Adrenal gland (tissue), 19 donors: ENCODE measurements at places on chromosomes 3 and 15.

- DNase-seq = peak; percentile 25
Measured at GRCh38 chr3:194689493-194689944, 3.8 kb downstream of the FAM43A start.

GRCh38 chr3:127655641-127656040 lies 17.1 kb upstream of the ABTB1 start:
- peak; percentile 66 for DNase-seq

DNA sequence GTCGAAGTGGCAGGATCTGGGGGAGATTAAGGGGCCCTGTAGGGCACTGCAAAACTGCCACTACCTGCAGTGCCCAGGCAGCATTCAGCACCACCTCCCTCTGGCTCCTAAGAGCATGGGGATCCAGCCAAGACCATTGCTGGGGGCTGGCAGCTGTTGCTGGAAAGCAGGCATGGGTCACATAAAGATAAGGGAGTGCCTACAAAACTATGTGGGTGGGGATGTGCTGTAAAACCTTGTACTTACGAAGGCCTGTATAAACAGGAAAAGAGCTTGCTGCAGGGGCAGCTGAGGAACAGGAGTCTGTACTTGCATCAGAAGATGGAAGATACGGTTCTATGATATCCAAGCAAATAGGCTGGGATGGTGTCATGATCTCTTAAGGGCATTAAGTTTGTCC lies 27.1 kb downstream of the IL20RB start:
- no peak for DNase-seq

GRCh38 chr3:161156936-161157335 lies 51.8 kb upstream of the B3GALNT1 start:
- DNase-seq = no peak

- peak; percentile 38 for DNase-seq
Measured at GRCh38 chr15:79394231-79394630, 37.9 kb upstream of the MINAR1 start.

GRCh38 chr3:141425523-141426233 lies 57.4 kb downstream of the ZBTB38 start:
- DNase-seq = no peak

GRCh38 chr15:64763021-64763420 lies 12.4 kb downstream of the RBPMS2 start:
- no peak for DNase-seq

- DNase-seq = no peak
Measured at GRCh38 chr3:22176911-22177310, 425.9 kb upstream of the ZNF385D start.

GRCh38 chr3:153084431-153084830 lies 77.6 kb upstream of the RAP2B start:
- no peak for DNase-seq

DNA sequence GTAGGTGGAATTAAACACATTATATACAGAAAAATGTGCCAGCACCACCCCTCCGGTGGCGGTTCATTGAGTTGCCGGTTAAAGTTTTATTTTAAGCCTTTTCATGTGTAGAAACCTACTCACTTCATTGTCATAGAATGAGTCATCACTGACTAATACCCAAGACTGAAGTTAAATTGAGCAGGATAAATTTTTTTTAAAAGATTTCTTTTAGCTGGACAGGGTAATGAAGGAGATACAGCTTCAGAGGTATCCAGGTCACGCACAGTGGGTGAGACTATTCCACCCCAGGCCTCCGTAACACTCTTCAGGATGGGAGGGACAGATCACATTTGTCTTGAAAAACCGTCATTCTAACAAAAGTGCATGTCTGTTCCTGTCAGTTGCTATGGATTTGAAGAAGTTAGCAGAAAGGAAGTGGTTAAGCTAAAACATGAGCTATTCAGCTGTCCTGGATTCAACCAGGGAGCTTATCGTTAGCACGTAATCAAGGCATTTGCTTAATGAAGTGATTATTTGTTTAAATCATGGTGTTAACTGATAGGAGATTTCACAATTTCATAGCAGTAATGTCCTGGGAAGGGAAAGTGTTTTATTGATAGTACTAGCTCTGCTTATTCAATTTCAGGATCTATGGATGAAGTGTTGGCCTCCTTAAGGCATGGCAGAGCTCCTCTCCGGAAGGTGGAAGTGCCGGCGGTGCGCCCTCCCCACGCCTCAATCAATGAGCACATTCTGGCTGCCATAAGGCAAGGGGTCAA lies 23.4 kb downstream of the WHAMM start:
- no peak for DNase-seq

- no peak for DNase-seq
Measured at GRCh38 chr15:33402600-33402999, 91.8 kb downstream of the RYR3 start.

GRCh38 chr3:113147681-113148261 lies 63.6 kb upstream of the BOC start:
- no peak for DNase-seq

GRCh38 chr15:67854358-67854757 lies 14.5 kb upstream of the RNU6-1 start:
- DNase-seq = no peak

DNA sequence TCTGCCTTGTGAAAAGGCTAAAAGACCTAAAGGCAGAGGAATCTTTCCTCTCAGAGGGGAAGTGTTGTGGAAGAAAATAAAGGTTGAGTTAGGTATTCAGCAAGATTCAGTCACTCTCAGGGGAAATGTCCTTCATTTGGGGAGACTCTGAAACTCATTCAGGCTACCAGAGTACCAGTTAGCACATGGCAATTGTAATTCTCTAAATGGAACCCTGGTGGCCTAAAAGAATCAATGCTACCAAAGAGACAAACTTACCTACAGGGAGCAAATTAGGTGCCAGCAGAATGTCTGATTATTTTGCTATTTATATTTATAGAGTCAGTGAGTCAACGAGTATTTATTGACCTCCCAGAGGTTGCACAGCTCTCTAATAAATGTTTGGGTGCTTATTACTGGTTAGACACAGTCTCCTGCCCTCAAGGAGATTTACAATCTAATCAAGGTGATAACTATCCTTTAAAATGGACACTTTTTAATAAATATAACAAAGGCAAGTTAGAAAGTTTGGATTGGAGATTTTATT lies 33.9 kb upstream of the CDIN1 start:
- no peak for DNase-seq

DNA sequence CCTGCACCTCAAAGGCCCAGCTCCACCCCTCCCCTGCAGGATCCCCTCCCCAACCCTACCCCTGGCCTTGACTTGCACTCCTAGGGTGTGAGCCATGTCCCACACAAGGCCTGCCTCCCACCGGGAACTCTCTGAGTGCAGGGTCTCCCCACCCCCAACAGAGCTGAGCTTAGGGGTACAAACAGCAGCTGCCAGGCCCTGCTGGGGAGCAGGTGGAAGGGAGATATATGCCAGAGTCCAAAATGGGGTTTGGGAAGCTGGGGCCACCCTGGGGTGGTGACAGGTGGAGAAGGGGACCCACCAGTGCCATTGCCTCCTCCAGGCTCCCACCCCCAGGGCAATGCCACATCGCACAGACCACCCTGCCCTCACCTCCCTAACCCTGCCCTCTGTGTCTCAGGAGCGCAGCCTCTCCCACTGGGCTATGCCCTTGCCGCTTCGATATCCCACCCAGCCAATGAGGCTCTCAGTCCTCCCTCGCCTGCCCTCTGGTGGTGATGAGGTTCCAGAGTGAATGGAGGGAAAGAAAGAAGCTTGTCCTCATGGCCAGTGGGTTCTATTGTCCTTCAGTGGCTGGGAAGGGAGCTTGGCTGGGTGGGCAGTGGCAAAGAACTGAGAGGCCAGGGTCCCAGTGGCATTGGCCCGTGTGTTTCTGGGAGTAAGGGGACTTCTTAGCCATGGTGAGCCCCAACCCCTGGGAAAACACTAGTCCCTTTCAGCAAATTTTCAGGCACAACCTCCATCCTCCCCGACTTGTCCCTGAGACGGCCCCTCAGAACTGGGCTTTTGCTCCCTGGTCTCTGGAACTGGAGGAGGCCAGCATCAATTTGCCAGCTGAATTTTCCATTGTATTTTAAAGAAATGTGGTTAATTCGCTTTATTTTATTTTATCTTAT lies 46.8 kb downstream of the CYP11A1 start:
- peak; percentile 64 for DNase-seq

- DNase-seq = no peak
Measured at GRCh38 chr3:123044981-123045763, 17.6 kb upstream of the SEMA5B start.

DNA sequence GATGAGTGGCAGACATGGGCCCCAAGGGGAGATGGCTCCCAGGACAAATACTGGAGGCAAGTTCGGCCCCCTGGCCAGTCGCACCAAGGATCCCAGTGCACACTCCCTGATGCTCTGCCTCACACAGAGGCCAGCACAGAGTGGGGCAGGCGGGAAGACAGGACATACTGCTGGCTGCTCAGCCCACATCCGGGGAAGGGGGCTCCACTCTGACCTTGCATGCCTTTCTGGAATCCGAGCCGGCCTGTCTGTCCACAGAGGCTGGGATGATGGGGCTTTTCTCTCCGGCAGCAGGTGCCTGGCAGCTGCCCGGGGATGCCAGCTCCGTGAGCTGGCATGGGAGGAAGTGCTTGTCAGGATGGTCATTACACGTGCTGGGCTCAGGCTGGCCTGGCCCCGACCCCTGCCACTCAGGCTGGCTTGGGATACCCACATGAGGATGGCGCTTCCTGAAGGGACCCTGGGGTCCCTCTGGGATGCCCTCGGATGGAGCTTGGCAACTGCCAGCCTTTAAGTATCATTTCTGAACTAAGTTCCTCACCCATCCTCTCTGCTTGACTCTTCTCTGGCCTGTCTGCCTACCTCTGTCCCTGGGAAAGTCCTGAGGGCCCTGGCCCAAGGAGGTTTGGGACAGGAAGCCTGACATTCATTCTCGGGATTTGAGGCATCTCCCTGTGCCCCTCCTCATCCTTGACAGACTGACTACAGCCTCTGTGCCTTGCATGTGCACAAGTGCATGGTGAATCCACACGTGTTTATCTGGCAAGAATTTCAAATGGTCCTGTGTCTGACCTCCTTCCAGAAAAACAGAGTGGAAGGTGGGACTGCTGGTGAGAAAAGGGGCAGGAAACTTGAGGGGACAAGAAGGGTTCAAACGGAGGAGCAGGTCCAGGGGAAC lies 46.5 kb downstream of the EXOG start:
- no peak for DNase-seq

DNA sequence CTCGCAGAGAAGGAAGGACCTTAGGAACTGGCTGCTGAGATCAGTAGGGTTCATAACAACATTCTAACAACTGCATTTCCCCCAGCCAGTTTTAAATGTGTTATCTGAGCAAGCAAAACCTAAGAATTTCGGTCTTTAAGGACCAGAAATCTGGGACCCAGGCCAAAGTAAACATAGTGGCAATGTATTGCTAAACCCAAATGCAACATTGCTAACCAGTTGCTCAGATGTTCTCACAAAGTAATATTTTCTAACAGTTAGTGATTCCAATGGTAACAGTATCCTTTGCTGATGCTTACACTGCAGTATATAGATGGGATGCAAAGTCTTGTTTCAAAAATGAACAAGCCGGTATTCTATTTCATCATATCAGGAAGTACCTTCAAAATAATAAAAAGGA lies 254.3 kb downstream of the RYR3 start:
- DNase-seq = no peak

DNA sequence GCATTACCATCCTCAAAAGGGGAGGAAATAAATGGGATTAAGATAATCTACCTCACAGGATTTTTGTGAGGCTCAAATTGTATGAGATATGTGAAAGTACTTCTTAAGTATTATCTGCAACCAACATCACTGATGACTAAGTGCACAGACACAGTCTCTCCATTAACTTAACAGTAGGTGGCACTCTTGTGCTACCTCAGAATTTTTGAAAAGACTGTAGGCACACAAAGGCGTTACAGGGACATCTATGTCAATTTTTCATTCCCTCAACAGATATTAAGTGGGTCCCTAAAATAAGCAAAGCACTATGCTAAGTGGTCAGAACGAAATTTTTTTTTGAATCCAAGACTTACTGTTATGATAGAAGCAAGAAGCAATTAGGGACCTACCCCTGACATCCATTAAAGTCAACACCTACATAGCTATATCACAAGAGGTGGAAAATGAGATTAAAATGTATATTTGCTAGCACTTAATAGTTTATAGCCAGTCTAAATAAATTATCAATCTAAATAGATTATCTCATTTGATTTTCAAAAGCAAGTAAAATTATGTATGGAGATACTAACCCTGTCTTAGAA lies 52.9 kb downstream of the RYK start:
- no peak for DNase-seq

- no peak for DNase-seq
Measured at GRCh38 chr3:126546013-126546412, 12.7 kb downstream of the C3orf22 start.

- DNase-seq = no peak
Measured at GRCh38 chr3:117706037-117706436, 996.5 kb downstream of the TUSC7 start.

- DNase-seq = peak; percentile 90
Measured at GRCh38 chr3:15332405-15333098, at the start of gene SH3BP5. TSS of gene SH3BP5 (minus strand) at chr3:15332586. CDS start at chr3:15332408, 178 bp downstream.

DNA sequence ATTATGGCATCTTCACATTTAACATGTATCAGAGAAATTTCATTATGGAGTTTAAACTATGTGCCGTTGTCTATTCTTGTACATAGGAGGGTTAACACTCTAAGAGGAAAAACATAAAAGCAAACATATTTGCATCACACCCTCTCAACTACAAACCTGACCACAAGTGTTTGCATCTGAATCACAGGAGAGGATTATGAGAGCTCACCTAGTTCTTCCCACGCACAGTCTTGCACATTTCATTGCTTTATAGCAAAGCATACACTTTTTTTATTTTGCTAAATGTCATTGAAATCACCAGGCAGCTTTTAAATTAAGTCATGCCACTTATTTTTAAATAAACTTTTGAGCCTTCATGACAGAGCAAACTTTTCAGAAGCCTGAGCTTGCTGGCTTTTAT lies 12.5 kb downstream of the TRAT1 start:
- DNase-seq = no peak

GRCh38 chr3:38029400-38030125 lies at the start of gene PLCD1:
TSS of gene PLCD1 (minus strand) at chr3:38029642. CDS start at chr3:38029539, 103 bp downstream.
- peak; percentile 69 for DNase-seq

DNA sequence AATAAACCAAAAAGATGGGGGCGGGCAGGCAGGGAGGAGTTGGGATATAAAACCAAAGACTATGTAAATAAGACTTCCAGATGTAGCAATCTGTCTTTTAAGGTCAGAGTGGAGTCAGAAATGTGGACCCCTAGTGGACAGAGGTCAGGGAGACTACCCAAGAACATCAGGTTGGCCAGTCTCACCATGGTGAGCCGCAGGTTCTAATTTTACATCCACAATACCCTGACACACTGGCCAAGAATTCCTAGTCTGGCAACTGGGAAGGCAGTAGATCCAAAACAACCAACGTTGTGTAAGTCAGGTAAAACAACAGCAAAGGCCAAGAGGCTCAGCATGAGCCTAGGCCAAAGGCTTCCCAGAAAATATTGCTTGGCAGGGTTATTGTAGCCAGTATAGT lies 203.4 kb downstream of the FOXP1 start:
- DNase-seq = no peak

- peak; percentile 22 for DNase-seq
Measured at GRCh38 chr15:61621146-61621545, 392.0 kb upstream of the RORA start.

DNA sequence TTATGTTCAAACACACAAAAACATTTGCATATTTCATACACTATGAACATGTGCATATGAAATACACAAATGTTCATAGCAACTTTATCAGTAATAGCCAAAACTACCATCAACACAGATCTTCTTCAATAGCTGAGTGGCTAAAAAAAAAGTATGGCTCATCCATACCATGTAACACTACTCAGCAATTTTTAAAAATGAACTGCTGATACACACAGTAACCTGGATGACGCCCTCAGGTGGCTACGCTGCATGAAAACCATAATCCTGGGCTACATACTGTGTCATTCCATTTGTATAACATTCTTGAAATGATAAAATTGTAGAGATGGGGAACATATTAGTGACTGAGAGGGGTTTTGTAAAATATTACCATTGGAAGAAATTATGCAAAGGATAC lies 243.6 kb downstream of the MAGI1 start:
- no peak for DNase-seq
